ENCODE measurements at places on chromosomes 3 and 15.

- DNase-seq: no peak
Observed at GRCh38 chr3:42980909-42981308, 1.8 kb downstream of the GASK1A start.

GRCh38 chr3:42515391-42515916 is 13.0 kb downstream of the VIPR1 start:
- no peak for DNase-seq

- DNase-seq: no peak
Observed at GRCh38 chr15:93107646-93108045, 18.6 kb upstream of the RGMA start.

- DNase-seq: no peak
Observed at GRCh38 chr3:119652306-119653033, 7.9 kb downstream of the POPDC2 start.

GRCh38 chr15:67307889-67308597 is 53.5 kb downstream of the IQCH start:
- DNase-seq: no peak

- no peak for DNase-seq
Observed at GRCh38 chr3:36837089-36837488, 72.7 kb upstream of the DCLK3 start.

- DNase-seq: no peak
Observed at GRCh38 chr3:35721628-35722027, 82.3 kb downstream of the ARPP21 start.

DNA sequence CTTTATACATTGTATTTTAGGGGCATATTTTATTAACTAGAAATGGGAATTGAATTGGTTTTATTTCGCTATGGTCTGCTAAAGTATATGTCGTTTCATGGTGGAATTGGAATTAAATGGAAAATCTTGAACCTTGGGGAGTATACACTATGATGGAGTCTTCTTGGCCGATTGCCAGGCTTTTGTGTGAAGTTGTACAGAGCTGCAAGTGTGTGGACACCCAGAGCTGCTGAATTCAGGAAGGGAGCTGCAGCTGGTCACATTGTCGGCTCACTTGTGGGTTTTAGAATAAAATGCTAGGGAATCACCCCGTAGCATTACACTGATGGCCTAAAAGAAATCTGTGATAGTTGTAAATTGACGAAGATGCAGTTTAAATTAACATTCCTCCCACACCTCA is 35.1 kb downstream of the USP3 start:
- DNase-seq: no peak

- DNase-seq: no peak
Observed at GRCh38 chr3:142210144-142210543, 15.2 kb downstream of the GK5 start.

DNA sequence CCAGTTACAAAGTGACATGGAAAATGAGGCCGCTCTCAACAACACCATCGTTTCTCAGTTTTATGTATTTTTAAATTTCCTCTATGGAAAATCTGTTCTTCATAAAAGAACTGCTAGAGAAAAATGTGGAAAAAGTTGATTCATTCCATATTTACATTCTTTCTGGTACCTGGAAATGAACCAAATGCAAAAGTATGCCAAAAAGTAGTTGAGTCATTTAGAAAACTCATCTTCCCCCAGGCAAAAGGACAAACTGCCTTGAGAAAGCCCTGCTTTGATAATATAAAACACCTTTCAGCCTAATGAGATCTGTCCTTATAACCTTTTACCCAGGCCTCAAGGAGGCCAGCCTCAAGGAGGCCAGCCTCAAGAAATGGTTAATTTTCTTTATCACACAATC is 283.0 kb upstream of the VEPH1 start:
- no peak for DNase-seq

DNA sequence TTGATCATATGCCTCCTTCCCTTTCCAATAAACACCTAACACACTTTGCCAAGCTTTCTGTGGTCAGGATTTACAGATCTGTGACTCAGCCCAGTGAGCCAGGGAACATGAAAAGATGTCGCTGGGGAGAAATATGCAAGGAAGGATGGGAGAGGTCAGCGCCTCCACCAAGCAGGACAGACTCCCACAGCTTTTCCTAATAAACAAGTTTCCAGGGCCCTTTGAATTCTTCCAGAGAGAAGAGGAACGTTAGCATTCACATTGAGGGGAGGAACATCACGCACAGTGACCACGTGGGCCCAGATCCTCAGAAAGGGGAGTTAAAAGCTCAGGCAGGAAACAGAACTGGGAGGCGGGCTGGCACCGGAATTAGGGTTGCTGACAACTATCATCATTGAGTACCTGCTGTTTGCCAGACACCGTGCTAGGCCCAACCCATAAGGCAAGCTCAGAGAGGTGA is 33.3 kb upstream of the MRPS22 start:
- no peak for DNase-seq

DNA sequence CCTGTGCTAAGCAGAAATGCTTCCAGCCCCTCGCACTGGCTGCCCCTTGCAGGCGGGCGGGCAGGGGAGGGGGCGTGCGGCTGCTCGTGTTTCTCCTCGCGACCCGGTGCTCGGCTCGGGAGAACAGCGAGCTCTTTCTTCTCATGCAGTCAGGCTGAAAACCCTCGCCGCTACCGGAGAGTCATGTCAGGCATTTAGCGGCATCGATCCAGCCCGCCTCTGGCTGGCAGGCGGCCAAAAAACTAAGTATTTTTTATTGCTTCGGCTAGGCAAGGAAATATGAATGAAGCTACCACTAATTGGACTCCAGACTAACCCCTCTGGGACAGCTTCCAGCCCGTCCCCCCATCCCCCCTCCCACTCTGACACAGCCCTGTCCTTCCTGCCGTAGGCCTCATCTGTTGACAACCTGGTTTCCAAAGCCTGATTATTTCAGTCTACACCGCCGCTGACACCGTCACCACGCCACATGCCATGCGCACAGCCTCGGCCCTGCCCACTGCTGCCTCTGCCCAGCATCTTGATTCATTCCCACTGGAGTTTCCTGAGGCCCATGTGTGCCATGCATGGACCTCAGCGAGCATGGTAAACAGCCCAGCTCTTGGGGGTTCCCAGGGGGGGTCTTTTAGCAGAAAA is 35.3 kb downstream of the TLE3 start:
- DNase-seq: no peak

DNA sequence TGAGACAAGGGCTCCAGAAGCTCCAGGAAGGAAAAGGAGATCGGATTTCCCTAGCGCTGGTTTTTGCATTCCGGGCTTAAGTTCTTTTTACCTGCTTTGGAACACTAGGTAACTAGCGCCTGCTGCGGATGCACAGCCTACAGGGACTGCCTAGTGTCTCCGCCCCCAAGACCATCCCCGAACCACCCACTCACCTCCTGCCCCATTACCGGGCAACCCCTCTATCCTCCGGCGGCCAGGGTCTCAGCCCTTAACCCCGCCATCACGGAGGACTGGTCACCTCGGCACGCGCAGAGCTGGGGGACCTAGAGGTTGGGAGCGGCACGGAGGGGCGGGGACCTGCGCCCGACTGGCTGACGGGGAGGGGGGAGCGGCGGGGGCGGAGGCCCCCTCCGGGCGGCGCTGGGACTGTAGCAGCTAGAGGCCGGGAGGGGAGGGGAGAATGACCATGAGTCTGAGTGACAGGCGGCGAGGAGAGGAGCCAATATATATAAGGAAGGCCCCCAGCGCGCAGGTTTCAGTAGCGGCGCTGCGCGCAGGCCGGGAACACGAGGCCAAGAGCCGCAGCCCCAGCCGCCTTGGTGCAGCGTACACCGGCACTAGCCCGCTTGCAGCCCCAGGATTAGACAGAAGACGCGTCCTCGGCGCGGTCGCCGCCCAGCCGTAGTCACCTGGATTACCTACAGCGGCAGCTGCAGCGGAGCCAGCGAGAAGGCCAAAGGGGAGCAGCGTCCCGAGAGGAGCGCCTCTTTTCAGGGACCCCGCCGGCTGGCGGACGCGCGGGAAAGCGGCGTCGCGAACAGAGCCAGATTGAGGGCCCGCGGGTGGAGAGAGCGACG is at the start of gene DLL4:
Gene DLL4, plus strand, starts transcription at position 520 of the 839 bp plus-strand sequence. CDS start 329 bp downstream, outside the sequence.
- DNase-seq: no peak

- no peak for DNase-seq
Observed at GRCh38 chr3:190089711-190090110, 31.0 kb downstream of the P3H2 start.

DNA sequence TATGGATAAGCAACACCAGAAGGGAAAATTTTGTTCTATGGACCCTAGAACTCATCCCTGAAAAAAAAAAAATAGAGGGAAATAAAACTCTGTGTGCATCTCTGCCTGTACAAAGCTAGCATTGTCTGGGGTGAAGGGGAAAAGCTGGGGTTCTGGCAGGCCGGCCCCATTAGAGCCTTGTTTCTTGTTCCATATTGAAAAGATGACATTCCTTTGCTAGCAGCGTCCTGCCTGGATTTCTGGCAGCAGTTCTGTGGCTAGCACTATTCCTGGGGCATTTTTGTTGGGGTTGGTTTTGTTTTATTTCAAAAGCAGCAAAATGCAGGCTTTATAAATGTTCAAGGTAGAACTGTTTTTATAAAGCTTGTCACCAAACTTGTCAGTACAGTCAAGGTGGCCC is 45.2 kb downstream of the RARB start:
- DNase-seq: no peak
